ENCODE measurements at places on chromosomes 12 and 14.

DNA sequence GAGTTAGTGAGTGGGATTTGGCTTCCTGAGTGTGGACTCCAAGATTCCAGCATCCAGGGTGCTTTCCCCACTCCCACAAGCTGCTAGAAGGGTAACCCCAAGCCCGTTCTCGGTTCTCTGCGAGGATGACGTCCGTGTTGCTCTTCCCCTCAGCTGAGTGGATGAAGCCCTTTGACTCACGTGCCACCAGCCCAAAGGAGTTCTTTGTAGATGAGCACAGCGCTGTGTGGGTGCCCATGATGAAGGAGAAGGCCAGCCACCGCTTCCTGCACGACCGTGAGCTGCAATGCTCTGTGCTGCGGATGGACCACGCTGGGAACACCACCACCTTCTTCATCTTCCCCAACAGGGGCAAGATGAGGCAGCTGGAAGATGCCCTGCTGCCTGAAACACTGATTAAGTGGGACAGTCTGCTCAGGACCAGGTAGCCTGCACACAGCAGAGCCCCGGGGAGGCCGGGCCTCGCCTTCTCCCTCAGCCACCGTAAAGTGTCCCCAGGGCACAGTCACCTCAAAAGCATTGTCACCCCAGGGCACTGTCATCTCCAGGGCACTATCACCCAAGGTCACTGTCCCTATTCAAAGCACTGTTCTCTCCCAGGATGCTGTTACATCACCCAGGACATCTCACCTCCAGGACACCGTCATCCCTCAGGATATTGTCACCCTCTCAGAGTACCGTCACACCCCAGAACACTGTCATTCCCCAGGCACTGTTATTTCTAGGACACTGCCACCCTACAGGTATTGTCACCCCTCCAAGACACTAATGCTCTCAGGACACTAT lies 31.3 kb downstream of the SERPINA3 start:
- DNase-seq, result no peak

DNA sequence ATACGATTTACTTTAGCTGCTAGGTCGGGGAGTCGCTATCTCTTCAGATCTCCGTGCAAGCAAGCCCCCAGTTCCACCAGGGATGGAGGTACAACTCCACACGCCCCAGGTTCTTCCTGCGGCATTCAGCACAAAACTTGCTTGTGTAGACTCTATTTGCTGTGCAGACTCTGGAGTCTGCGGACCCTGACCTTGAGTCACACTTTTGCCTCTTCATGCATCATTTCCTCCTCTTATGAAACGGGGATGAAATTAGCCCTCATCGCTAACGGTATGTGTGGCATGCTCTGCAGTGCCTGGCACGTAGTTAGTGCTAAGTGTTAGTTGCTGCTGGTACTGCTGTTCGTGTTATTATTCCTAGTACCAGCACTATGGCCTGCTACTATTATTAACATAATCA lies 84.4 kb downstream of the TMEM132D start:
- DNase-seq, result no peak

DNA sequence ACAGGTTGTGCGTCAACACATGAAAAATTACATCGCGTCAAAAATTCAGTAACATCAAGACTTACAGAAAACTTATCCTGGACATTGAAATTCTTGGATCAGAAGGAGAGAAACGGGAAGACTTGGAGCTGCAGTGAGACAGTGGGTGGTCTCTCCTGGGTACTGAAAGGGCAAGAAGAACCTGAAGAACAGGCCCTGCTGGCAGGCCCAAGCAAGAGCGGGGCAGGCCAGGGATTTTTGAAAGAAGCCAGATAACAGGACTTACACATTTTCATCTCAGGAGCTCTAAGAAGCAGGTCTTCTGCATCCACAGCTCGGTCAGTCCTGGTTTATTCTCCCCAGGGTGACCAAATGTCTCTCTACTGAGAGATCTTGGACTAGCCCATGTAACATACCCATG lies 466.5 kb upstream of the SOX5 start:
- no peak for DNase-seq

- DNase-seq, result peak; percentile 21
These were observed at the start of gene PLBD1 for GRCh38 chr12:14567351-14568162. Gene PLBD1, minus strand, starts transcription at chr12:14567883. Its CDS starts 187 bp downstream, at chr12:14567696.

DNA sequence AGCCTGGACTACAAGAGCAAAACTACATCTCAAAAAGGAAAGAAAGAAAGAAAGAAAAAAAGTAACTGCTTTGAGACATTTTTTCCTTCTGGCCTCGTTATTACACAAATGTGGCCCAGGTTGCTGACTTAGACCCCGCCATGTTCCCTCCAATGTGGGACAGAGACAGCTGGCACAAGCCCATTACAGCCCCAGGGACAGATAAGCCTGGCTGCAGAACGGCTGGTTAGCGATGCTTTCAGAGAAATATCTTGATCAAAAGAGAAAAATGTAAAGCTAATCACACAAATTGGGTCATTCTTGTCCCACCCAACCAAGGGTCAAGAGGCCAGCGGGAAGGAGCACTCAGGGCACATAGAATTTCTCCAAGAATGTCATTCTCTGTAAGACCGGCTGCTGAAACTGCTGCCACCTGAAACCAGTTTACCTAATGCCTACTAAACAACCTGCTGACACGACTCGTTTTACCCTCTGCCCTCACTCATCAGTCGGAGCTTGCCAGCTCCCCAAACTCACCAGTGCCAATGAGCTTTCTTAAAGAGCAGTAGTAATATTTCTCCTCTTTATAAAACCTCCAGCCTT lies 63.1 kb downstream of the TNFAIP2 start:
- DNase-seq, result no peak

- DNase-seq, result no peak
These were observed 112.4 kb upstream of the TMEM132D start for GRCh38 chr12:130016194-130016593.
